Activated CD4-positive, alpha-beta T cell treated with anti-CD3 and anti-CD28 coated beads, Interleukin-2, amount 50 U/mL, for 48 hours (primary cell): ENCODE measurements at places on chromosomes 4 and X.

DNA sequence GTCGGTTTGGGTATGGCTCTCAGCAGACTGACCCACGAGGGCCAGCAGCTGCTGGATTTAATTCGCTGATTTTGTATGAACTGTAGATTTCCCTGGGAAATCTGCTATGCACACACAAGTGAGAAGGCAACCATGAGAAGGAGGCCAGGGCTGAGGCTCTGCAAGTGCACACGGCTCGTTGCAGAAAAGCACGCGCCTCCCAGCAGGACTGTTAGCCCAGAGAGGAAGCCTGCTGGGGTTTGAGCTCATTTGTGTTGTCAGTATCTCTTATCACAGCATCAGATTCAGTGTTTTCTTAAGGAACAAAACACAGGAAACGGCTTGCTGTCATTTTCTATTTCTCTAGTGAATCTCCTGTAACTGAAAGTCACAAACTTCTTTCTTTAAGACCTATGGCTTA lies 296.2 kb upstream of the FAT1 start:
- no peak for DNase-seq

GRCh38 chrX:19889582-19890342 lies 2.4 kb upstream of the SH3KBP1 start:
- peak; percentile 65 for DNase-seq

DNA sequence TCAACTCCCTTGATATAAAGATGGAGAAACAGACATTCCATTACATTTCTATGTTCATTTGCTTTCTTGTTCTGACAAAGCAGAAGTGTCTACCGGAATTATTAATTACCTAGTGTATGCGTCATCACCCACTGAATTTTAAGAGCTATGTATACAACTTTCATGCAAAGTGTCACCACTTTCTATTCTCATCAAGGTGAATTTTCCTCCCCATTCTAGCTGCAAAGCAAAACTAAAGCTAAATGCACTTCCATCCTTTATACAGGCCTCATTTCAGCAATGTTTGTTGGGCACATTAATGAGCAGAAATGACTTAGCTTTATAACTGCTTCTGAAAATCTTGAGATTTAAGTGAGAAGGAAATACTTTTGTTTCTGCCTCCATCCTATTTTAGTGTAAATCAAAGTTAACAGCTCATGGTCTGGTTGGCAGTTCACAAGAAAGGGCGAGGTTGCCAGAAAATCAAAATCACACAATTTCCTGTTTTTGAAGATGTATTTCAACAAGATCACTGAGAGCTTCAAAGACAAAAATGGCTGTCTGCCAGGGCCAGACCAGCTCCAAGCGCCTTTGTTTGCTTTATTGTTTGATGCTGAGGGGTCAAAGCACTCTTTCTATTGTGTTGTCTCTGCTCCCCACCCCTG lies 7.2 kb upstream of the FAM9C start:
- DNase-seq = no peak

- DNase-seq = no peak
These were observed 142.6 kb downstream of the PDHA2 start for GRCh38 chr4:95982516-95982915.

DNA sequence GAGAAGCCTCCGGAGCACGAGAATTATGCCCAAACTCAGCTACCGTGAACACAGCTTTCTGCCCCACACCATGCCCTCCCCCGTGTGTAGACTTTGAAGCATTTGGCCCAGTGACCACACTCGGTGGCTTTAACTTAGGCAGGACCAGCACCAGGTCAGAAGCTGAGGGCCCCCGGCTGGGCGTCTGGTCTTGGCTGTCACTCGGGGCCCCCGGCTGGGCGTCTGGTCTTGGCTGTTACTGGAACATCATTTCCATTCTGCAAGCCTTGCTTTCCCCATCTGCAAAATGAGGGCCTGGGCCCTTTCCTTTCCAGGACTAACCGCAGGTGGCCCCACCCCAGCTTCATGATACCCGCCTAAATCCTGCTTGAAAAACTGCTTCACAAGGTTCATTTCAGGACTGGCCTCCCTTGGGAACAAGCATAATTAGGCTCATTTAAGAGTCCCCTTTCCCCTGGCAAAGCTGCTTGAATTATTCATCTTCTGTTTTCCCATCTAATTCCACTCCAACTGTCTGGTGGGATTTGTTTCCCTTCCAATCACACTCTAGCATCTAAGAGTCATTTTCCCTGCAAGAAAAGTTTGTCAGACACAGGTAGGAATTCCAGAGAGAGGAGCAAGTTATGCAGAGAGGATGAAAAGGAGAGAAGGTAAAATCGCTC lies 82.5 kb downstream of the WFS1 start:
- no peak for DNase-seq

GRCh38 chrX:130893356-130894085 lies 9.5 kb downstream of the ENOX2 start:
- no peak for DNase-seq

- no peak for DNase-seq
These were observed 70.7 kb upstream of the SH3RF1 start for GRCh38 chr4:169341490-169341889.

- DNase-seq = no peak
These were observed 552 bp downstream of the PIM2 start for GRCh38 chrX:48918301-48918642.

- DNase-seq = no peak
These were observed 75.3 kb downstream of the PPARGC1A start for GRCh38 chr4:23814587-23814986.

- DNase-seq = no peak
These were observed 49.4 kb downstream of the ANXA3 start for GRCh38 chr4:78601013-78601412.

- DNase-seq = no peak
These were observed 132.2 kb upstream of the FAM47B start for GRCh38 chrX:34810364-34810763.

DNA sequence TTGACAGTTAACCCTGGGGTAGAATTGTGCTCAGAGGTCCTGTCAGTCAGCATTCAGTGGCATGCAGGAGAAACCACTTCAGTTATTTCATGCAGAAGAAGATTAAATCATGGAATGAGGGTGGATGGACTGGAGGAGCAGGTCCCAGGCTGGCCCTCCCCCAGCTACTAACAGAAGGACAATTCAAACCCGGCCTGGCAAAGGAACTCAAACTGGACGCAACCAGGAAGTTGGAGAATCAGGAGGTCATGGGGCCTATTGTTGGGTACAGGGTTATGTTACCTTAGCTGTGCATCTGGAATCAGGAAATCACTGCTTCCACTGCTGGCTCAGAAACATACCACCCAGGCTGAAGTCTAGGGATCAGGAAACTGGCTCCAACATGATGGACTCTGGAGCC lies 121.4 kb downstream of the GPAT3 start:
- DNase-seq = no peak

DNA sequence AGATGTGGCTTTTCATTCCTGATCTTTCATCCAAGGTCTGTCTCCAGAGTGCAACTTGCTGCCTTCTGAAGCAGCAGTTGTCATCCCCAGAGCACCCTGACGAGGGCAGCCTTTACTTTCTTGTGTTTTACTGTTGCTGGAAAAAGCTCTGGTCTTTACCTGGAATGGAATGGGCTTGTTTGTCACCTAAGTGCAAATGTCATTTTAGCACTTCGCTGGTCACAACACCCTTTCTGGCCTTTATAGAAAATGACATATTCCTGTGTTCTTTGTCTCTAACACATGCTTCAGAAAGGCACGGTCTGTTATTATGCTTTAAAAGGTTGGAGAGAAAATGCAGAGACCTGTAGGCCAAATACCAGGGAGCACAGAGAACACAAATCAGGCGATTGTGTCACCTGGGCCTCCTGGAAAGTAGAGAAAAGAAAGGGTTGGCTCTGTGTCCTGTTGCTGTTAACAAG lies 332.7 kb upstream of the IGFBP7 start:
- peak; percentile 2 for DNase-seq

DNA sequence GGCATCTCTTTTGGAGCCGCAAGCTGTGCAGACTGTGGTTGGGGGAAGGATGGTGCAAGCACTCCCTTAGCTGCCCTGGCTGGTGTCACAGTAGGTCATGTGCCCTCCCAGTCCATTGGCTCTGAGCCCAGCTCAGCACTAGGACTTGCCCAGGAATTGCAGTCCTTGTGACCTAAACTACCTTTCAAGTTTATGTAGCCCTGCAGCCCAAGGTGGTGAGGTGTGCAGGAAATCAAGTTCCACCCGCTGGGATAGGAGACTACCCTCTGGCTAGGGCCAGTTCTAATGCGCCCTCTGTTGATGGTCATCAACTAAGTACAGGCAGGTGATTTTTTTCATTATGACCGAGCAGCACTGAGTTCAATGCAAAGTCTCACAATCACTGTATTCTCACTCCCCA lies 335.2 kb downstream of the UBE2NL start:
- no peak for DNase-seq

DNA sequence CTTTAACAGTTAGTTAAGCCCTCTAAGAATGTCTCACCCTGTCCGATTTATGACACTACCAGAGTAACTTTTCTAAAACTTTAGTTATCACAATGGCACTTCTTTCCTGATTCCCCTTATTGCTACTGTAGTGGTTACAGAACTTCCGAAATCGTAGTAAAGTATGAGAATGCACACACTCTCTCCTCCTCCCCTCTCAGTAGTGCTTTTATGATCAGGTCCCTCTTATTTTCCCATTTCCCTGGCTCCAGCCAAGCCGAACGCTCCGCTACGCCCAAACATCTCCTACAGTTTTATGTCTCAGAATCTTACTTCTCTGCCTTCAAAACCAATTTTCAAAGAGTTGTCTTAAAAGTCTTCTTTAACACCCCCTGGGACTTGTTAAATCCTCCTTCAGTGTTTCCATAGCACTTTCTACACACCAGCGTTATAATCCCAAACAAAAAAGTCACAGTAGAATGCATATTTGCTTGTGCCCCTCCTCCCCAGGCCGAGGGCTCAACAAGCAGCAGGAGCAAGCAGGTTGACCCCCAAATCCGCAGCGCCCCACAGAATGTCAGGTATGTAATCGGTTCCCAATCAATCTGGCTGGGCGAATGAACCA lies 671 bp downstream of the HPF1 start:
- DNase-seq = no peak
